ENCODE measurements at places on chromosomes 11 and 22. TPM values are rescaled to one million over a fixed set of nuclear protein-coding genes. Genes with fewer than 3 reads are reported as not detected.

Gene SMC1B
- total RNA-seq, result not detected

DNA sequence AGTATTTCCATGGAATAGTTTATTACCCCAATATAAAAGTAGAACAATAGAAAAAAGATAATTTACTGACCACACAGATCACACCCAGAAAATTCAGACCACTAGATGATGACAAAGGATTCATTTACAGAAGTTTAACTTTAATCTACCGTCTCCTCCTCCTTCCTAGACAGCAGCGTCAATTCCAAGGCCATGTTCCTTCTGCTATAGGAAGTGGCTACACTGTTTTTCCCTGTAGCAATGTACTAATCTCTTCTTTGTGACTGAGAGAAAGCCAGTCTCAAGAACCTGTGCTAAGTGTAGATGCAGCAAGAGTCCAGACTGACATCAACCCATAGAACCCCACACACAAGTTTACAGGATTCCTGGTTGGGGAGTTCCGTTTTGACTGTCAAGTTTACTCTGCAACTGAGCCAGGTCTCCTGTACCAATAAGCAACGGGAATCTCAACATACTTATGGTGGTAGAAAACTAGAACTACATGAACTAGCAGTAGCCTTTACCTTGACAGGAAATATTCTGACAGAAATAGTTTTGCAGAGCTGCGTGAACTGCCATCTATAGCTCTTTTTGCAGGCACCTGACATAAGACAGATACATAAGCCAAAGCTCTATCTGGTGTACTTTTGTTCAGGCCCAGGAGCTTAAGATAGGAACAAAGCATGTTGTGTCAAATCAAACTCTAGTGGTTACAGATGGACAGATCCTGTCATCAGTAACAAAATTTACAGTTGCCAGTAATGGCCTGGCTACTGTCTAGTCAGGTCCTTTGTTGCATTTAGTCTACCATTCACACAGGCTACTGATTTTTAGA, 42.9 kb downstream of the MRTFA start:
- no peak for ATAC-seq

Gene SEPTIN3
- total RNA-seq, result 0.24 TPM

- ATAC-seq, result no peak
These were observed 42.7 kb downstream of the RTL6 start for GRCh38 chr22:44455151-44455962.

Gene OR52B2
- total RNA-seq, result not detected

- ATAC-seq, result no peak
These were observed 117.9 kb downstream of the ATG16L2 start for GRCh38 chr11:72932132-72932570.

- no peak for ATAC-seq
These were observed 127.3 kb upstream of the SEZ6L start for GRCh38 chr22:26041931-26042330.

GRCh38 chr11:64728757-64729365, 5.9 kb upstream of the NRXN2 start:
- no peak for ATAC-seq

GRCh38 chr22:20863366-20863765, 4.6 kb downstream of the SNAP29 start:
- no peak for ATAC-seq

Gene MS4A8
- not detected for total RNA-seq

DNA sequence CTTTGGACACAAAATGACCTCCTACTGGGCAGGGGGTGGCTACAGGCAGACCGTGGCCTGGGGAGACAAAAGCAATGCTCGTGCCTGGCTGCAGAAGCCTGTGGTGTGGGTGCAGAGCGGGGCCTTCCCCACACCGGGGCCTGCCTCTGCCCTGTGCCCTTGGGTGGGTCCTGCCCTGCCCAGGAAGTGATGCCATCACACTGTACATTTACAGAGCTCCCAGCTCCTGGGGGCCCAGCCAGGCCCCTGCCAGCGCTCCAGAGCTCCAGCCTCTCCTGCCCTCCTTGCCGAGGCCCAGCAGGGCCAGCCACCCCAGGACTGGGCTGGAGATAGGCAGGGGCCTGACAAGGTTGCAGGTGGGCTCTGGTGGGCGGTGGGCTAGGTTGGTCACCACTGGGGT, 40.1 kb downstream of the MUC5B start:
- peak; percentile 27 for ATAC-seq

GRCh38 chr11:121899520-121899919, 216.5 kb downstream of the BLID start:
- ATAC-seq, result no peak

Gene ROBO3
- 2.6 TPM for total RNA-seq

DNA sequence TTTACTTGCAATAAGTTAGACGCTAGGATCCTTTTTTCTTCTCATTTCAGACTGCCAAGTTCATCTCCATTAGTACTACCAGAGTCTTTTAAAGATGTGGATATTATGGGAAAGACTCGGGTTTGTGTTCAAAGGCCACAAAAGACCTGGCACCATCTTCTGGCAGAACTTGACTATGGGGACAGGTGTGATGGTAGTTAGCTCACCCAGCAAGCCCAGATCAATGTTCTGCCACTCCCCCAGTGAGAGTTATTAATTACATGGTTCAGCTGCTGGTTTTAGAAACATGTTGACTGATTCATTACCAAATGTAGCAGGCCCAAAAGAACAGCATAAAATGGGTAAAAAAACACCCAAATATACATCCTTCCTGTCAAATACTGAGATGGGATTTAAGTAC, 333.5 kb upstream of the PITPNB start:
- no peak for ATAC-seq

- peak; percentile 98 for ATAC-seq
These were observed 46.5 kb downstream of the AHNAK start for GRCh38 chr11:62499944-62500649.

Gene OR52I1
- total RNA-seq, result not detected

Gene RGL4
- not detected for total RNA-seq

GRCh38 chr11:32333320-32333991, 101.9 kb downstream of the WT1 start:
- peak; percentile 26 for ATAC-seq

- ATAC-seq, result peak; percentile 78
These were observed 26.6 kb downstream of the RAB30 start for GRCh38 chr11:83044958-83045712.

GRCh38 chr11:126482586-126483108, 127.2 kb downstream of the ST3GAL4 start:
- ATAC-seq, result no peak

- ATAC-seq, result no peak
These were observed 118.2 kb upstream of the SLC5A12 start for GRCh38 chr11:26839911-26840698.

DNA sequence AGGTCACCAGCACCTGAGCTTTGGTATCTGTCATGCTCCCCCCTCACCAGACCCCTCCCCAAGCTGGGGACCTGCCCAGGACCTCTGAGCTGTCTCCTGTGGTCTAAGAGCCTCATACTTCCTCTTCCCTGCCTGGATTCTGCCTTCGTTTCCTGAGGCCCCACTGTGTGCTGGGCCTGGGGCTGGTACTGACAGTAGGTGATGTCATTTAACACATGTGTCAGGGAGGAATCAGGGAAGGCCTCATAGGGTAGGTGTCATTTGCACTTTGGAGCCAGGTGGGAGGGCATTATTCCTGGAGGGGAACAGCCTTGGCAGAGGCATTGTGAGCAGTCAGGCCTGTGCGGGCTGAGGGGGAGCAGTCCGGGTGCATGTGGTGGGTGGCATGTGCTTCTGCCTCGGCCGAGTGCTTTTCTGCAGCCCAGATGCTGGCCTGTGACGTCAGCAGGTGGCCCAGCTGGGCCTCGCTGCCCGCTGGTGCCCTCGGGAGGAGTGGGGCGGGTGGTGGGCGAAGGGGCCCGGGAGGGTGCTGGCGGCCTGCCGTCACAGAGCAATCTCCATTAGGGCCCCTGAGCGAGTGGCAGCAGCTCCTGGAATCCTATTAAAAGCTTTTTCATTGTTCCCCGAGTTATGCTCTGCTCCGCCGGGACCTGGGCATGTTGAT, 9.1 kb downstream of the FLRT1 start:
- no peak for ATAC-seq

- ATAC-seq, result peak; percentile 69
These were observed 728 bp downstream of the FANCF start for GRCh38 chr11:22624742-22625447.

Gene MYO7A
- total RNA-seq, result 0.96 TPM

Gene RIBC2
- 0.64 TPM for total RNA-seq

Gene APOA1
- 0.64 TPM for total RNA-seq

Gene KDM4E
- total RNA-seq, result not detected

Data from esophagus mucosa (tissue), 1 donor.